ENCODE measurements at places on chromosomes 16 and 17.

- no peak for DNase-seq
These were observed 128.4 kb upstream of the GOT2 start for GRCh38 chr16:58862334-58863021.

- no peak for DNase-seq
These were observed 31.7 kb downstream of the CRISPLD2 start for GRCh38 chr16:84851192-84852127.

GRCh38 chr17:18039535-18040260, 490 bp downstream of the GID4 start:
- no peak for DNase-seq

DNA sequence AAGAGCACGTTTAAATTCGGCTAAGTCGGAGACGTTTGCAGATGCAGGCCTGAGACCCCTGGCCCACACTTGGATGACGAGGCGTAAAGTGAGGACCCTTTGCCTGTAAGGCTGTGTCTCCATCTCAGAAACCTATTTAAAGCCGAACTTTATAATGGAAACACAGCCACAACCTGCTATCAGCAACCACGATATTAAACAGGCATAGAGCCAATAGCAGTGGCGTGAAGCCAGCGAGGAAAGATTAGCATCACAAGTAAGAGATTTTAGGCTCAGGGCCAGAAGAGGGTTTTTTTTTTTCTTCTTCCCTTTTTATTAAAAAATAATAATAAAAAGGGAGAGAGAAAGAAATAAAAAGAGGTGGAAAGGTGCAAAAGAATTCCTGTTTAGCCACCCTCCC, 111.3 kb upstream of the NOL11 start:
- no peak for DNase-seq

DNA sequence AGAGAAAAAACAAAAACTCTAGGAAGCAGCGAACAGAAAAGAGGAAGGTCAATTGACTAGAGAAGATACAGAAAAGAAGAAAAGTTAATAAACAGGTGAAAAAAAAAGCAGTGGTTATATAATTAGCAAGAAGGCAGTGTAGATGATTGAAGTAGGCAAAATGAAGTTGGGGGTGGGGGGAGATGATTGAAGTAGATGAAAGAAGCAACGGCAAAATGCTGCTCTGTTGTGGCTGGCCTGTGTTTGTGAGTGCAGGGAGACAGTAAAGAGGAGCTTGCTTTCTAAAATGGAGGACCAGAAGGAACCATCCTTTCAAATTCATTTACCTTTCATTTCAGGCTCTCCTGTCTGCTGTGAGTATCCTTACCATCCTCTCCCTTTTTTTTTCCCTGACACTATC, 3.6 kb downstream of the EVI2B start:
- DNase-seq = no peak

DNA sequence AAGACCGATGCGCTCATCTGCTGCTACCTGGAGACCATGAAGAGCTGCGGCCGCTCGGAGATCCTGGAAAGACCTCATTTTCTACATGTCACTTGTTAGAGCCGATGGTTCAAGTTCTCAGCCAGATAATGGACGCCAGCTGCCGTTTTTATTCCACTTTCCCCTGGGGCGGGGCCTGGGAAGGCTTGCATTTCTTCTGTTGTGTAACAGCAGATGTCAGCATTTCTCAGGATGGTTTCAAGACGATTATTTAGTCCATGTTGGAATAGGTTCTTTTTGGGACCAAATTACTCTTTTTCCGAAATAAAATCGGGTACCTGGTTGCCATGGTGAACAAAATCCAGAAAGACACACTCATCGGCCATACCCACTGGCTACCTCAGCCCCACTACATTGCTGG, 1418.3 kb downstream of the CDH11 start:
- DNase-seq = no peak

DNA sequence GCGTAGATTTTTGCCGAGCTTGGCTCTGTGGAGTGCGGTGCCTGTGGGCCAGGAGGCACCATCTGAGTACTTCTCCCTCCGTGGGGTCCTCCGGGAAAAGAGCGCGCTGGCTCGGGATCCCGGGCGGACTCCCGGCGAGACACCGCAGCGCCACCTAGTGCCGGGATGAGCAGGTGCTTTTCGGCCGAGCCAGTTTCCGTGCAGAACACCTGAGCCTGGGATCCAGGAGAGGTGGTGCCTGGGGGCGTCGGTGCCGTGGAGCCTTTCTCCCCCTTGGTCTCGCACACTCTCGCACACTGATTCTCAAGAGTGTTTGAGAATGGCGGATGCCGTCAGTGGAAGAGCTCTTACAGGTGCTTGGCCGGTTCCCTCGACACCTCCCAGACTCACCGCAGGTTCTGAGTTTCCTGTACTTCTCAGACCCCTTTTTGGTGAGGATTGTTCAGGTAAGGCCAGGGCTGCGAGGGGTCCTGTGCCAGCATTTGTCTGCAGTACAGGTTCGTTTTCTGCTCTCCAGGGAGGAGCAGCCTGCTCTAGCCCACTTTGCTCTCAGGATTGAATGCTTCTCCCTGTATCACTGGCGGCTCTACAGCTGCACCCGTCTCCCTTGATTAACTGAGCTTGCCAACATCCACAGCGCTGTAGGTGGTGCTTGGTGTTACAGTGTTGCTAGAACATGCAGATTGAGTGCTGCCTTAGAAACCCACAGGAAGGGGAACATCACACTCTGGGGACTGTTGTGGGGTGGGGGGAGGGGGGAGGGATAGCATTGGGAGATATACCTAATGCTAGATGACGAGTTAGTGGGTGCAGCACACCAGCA, 23.3 kb downstream of the TBCD start:
- DNase-seq = no peak

- no peak for DNase-seq
These were observed 7.0 kb upstream of the OR2C1 start for GRCh38 chr16:3348547-3349167.

DNA sequence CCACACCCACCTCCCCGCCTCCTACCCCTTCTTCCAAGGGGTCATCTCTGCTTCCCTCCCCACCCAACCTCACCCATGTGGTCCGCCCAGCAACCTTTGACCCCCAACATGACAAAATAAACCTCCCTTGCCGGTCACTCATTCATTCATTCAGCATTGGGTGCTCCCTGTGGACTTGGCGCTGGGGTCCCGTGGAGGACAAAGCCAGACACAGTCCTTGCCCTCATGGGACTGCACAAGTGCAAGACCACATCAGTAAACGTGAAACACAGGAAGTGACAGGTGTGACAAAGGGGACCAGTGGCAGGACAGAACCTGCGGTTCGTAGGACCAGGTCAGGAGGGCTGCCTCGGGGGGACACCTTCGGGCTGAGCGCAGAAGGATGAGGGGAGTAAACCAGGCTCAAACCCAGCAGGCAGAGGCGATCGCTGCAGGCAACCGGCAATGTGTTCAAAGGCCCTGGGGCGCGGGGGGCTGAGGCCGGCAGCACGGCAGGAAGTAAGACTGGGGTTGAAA, 185.4 kb downstream of the SEC14L1 start:
- no peak for DNase-seq
